Endothelial cell (in vitro differentiated cells): ENCODE measurements at places on chromosomes 1 and 21.

DNA sequence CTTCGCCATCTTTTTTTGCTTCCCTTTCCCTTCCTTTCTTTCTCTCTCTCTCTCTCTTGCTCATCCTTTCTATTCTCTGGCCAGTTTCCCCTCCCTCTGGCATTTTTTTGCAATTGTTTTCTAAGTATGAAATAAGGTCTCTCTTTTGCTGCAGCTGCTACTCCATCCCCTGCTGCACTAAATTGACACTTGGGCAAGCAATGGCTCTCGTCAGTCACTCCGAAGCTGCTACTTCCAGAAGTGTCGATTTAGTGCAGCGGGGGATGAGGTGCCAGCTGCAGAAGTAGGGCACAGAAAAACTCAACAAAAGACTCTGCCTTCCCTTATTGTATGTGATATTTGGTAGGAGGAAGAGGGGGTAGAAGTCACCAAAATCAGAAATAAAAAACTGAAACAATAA is 642.3 kb downstream of the RWDD3 start:
- DNase-seq = no peak

- no peak for DNase-seq
Observed at GRCh38 chr21:15414057-15414456, 315.7 kb upstream of the USP25 start.

- DNase-seq = no peak
Observed at GRCh38 chr1:224427346-224427745, 7.3 kb downstream of the WDR26 start.

- DNase-seq = no peak
Observed at GRCh38 chr1:98906809-98907208, 97.9 kb downstream of the PLPPR5 start.

- no peak for DNase-seq
Observed at GRCh38 chr1:185732951-185733350, 1.2 kb upstream of the HMCN1 start.

DNA sequence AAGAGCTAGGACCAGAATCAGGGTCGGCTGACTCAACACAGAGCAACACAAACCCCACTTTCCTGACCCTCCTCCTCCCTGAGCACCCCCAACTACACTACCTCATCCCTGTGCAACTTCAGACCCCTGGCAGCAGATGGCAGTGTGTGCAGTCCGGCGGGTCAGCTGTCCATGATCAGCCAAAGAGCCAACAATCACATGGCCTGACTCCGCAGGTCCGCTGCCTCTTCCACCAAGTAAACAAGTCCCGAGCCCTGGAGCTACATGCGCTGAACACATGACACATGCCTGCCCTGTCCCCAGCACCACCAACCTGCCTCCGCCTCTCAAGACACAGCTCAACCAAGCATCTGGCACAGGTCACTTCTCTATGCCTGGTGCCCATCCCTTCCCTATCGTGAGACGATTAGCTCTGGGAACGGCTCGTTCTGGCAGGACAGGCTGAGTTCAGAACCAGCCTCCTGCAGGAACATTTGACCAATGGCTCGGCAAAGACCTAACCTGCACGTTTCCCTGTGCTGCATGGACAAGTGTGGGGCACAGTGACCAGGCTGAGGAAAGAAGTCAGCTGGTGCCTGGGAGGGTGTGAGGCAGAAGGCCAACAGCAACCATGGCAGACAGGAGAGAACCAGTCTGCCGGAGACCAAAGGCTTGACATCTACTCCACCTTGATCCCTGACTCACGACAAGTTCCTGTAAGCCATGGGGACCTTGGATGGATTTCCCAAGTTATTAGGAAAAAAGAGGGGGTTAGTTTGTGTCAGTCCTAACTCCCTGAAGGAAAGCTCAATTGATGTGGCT is 60.3 kb downstream of the CD46 start:
- DNase-seq = peak; percentile 62

DNA sequence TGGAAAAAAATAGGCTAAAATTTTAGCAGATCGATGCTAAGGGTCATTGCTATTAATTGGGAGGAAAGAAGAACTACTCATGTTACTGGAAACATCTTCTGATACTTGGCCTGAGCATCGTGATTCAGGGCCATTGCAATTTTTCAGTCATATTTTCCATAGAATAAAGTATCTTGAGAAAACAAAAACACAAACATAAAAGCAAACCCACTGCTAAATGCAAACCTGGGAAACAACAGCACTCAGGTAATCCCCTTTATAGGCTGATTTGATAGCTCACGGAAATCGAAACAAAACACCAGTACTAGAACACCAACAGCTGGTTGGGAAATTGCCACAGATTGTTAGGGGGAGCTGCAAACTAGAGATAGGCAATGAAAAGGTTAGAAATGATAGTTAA is 172.9 kb upstream of the ESRRG start:
- DNase-seq = no peak

GRCh38 chr1:39317111-39317510 is 112.6 kb downstream of the MACF1 start:
- DNase-seq = no peak

GRCh38 chr21:43991447-43991991 is 20.6 kb upstream of the TRAPPC10 start:
- no peak for DNase-seq

DNA sequence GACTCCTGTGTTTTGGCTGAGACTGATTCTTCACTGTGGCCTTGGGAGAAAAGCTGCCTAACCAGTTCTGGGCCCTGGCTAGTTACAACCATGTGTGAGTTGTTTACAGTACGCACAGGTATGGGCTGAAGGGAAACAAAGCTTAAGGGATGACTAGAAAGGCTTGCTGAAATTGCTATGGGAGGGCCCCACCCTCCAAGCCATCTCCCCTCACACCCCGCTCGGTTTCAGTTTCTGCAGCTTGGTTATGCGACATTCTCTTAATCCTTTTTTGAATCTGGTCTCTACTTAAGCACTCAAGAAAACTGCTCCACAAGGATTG is 43.1 kb downstream of the PBX1 start:
- no peak for DNase-seq

GRCh38 chr1:160402001-160402795 is 1.8 kb downstream of the VANGL2 start:
- no peak for DNase-seq

DNA sequence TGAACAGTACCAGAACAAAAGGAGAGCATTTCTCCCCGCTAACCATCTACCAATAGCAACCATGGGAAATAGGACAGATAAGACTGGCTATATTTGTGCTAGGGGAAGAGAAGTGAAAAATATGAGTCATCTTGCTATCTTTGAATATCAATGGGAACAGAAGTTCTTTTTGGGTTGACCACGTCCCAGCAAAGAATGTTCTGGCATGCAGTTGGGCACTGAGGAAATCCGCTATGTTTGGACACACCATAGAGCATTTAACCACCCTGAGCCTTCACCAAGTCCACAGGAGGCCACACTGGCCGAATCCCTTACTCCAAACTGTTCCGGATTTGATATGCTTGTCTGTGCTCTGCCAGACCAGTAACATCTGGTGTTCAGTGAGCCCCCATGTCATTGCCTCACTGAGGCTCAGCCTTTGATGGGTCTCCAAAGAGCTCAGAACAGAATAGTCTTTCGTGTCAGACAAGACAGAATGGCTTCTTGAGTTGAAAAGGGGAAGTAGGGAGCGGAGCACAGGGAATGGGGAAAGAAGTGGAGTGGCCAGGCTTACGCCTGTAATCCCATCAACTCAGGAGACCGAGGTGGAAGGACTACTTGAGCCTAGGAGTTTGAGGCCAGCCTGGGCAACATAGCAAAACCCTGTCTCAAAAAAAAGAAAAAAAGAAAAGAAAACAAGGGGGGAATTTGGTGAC is 81.4 kb downstream of the SMYD2 start:
- DNase-seq = no peak

- no peak for DNase-seq
Observed at GRCh38 chr1:116290085-116290705, 82.8 kb upstream of the ATP1A1 start.

DNA sequence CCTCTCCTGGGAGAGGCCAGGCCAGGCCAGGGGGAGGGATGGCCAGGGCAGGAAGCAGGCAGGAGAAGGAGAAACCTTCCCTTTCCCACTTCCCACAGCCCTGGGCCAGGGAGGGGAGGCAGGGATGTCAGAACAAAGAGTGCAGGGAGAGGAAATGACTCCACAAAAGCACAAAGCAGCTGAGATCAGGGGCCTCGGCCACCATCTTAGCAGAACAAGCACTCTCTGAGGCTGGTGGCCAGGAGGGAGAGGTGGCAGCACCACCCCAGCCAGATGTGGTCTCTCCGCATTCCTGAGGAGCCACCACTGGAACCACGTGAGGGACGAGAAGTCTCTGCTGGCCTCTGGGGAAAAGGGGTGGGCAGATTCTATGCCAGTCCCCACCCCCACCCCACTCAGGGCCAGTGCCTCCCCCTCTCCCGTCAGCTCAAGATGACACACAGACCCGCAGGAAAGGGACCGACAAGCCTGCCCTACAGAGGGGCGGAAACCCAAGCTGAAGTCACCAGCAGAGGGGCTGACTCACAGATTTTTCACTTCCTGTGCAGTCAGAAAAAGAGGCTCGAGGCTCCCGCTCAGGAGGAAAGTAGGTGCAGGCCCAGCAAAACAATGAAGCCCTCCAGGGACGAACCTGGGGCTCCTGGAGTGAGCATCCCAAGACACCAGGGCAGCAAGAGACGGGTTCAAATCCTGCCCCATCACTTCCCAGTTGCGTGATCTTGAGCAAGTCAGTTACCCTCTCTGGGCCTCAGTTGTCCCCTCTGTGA is 24.1 kb upstream of the ALDH4A1 start:
- DNase-seq = peak; percentile 56

DNA sequence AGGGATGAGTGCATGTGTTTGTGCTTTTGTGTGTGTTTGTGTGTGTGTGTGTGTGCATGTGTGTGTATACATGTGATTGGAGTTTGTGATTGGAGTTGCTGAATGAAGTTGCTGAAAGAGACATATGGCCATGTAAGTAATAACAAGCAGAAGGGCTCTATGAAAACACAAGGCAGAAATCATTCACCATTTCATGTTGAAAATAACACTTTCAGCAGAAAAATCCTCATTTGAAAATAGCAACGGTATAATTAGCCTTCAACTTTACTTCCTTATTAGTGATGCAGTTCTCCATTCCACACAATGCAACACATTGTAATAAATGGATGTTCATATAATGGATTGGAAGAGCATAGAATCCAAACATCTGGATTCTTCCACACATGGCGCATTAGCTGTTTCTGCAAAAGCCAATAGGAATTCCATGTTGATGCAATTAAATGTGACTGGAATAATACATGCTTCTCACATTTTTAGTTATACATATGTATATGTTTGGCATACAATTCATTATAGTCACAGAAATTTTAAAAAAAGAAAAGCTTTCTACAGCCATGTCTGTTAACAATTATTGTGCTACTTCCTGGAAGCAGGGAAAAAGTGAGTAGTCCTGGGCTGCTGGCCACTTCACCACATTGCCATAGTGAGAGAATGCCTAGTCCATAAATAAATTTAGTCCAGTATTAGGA is 538.0 kb downstream of the LTN1 start:
- DNase-seq = no peak

- no peak for DNase-seq
Observed at GRCh38 chr21:23952269-23952668, 1655.0 kb downstream of the MRPL39 start.

- DNase-seq = no peak
Observed at GRCh38 chr1:26092422-26092821, 19.2 kb upstream of the PDIK1L start.
